CD4-positive, alpha-beta T cell treated with Interleukin-15 for 1 hour (primary cell): ENCODE measurements at places on chromosomes 7 and 10.
A peak's percentile ranks its signal among the peaks of the same experiment; 100 is the strongest.

DNA sequence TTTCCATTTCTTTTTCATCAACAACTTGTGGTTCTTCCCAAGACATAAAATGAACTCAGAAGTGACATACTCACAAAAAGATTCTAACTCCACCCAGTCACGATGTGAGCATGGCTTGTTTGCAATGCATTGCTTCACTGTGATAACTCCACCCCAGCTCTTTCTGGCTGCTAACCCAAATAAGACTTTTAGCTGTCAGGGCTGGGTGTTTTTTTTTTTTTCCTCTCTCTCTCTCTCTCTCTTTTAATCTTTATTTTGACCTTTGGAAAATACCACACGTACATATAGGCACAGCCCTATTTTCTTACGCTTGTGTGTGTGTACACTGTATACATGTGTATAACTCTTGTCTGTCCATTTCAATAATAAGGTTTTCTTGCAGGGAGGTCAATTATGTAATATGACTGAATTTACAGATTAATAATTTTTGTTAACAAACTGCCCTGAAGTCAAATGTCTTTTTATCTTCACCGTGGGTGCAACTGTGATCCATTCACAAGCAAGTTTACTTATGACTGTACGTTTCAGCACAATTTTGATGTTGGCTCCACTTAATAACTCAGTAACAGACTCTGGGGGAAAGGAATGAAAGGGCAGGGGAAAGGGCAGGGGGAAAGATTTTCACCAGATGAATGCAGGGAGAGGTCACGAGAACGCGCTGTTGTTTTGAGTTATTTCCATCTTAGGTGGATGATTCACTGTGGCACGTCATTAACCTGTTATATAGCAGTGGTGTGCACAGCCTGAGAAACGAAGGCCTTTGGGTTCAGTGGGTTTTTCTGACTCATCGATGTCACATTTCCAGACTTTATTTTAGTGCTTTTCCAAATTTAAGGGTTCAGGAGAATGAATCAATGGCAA lies 49.1 kb downstream of the APBB1IP start:
- DNase-seq, result peak; percentile 71

GRCh38 chr10:84683980-84684740 lies 355.8 kb downstream of the CCSER2 start:
- no peak for DNase-seq

DNA sequence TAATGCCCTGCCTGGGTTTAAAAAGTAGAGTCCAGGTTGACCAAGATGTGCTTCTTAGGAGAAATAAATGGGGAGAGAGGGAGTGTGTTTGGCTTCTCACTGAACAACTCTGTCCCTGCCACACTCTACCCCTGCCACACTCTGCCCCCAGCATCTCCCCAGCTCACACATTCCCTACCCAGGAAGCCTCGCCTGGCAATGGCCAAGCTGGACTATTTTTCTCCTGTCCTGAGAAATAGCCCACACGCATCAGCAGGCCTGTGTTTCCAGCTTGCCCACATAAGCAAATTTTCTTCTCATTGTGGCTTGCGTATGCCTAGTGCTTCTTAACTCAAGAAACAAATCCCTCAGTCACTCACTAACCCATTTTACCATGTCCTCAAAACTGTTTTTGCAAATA lies 1.8 kb downstream of the LRRC18 start:
- DNase-seq, result no peak

DNA sequence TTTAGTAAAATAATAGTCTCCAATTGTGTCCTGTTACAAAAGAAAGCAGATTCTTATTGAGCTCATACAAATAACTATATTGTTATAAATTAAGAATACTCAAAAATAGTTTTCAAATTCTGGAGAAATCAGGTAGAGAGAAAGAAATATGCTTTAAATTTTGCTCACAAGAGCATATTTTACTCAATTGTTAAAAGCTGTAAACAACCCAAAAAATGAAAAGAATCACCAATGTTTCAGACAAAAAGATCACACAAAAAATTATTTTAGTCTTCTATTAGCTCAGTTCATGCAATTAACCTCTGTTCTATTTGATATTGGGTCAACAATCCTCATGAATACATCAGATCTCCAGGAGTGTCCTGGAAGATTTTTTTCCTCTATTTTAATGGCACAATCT lies 18.6 kb upstream of the TRPV6 start:
- no peak for DNase-seq

DNA sequence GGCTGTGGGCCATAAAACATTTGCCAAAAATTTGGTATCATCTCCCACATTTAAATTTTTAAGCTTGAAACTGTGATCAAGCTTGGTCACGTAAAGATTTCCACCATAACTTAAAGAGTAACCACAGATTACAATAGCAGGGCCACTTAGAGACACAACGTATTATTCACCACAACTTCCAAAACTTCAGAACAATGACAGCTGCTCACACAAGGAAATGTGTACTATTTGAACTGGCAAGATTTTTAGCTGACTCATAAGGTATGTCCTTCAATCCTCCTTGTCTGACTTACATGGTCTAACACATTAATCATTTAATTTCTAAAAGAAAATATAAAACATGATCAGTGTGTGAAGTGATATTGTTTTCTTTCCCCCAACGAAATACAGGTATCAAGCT lies 234.5 kb downstream of the PARD3 start:
- DNase-seq, result no peak

- no peak for DNase-seq
Measured at GRCh38 chr10:5630112-5630436, 36.3 kb downstream of the ASB13 start.

DNA sequence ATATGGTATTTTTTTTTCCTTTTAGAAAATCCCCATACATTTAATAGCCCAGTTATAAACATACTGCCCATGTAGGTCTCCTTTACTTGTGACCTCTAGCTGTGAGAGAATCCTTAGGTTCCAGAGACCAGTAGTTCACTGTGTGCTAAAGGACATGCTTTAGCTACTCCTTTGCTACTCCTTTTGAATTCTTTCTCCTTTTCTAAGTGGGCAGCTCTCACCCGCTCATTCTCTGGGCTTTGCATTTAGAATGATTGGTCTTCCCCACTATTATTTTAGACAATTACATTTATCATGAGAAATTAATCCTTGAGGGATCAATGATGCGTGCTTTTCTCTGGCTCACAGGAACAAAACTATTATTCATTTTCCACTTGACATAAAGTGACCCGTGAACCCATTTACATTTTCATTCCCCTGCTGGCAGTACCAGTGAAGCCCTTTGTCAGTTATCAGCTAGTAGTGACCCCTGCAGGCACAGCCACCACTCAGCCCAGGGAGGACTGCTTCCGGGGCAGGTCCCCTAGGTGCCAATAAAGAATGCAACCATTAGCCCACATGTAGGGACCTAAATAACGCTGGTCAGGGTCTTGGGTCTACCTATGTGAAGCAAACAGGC lies 844.3 kb downstream of the CNTNAP2 start:
- no peak for DNase-seq

DNA sequence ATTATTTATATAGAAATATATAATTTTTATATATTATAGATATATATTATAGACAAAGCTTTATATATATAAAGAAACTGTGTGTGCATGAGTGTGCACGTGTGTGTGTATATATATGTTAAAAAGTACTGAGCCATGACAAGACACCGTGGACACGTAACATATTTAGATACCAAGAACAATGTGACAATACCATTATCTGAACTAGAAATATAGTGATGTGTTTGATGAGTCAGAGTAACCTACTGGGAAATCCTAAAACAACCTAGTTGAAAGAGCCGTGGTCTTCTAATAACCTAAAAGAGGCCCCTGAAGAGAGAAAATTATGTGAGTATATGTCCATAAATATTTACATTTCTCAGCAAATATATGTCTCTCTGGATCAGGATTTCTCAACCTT lies 50.7 kb upstream of the ITGB8 start:
- no peak for DNase-seq

DNA sequence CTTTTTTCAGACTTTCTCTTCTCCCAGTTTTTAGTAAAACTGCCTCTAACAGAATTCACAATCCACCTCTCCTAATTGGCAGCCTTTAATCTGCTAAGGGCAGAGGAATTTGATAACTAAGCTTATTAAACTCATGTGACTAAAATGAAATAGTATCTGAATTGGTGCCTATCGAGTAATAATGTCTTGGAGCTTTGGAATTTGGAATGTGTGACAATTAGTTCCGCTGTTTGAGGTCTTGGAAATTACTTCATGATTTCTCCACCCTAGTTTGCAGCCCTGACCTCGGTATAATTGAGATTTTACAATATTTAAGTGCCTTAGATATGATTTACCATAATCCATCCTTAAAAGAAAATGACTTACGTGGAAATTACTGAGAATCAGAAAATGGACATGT lies 190.4 kb upstream of the NEBL start:
- no peak for DNase-seq

DNA sequence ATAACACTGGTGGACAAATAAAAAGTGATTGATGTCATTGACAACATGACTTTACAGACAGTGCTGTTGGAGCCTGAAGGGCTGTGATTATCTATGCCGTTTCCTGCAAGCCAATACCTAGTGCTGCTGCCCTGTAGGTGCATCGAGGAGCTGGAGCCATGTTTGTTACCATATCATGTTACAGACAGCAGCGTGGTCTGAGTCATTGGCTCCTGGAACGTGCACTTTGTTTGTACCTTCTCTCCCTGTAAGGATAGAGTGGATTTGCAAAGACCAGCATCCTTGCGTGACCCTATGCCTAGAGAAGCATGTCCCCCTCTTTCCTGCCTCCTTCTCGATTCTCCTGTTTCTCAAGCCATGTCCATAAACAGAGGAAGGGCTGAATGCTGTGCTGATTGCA lies 597.2 kb downstream of the TYW1 start:
- DNase-seq, result no peak

GRCh38 chr7:85596827-85597226 lies 410.0 kb upstream of the SEMA3D start:
- no peak for DNase-seq

- no peak for DNase-seq
Measured at GRCh38 chr7:111958896-111959295, 247.3 kb downstream of the DOCK4 start.

DNA sequence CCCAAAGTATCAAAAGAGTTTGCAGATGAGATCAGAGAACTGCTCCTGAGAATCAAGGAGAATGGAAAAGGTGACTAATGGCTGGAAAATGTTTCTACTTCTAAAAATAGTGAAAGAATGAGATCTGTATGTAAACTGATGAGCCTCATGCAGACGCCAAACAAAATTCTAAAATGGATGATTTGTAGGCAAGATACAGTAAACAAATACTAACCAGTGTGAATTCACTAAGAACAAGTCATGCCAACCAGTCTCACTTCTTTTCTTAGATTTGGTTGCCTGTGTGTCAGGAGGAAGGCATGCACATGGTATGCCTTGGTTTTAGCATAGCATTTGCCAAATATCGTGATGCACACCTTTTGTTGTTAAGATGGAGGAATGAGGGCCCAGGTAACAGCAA lies 94.9 kb upstream of the PIK3CG start:
- no peak for DNase-seq

- no peak for DNase-seq
Measured at GRCh38 chr10:28118985-28119628, 120.2 kb upstream of the ODAD2 start.

DNA sequence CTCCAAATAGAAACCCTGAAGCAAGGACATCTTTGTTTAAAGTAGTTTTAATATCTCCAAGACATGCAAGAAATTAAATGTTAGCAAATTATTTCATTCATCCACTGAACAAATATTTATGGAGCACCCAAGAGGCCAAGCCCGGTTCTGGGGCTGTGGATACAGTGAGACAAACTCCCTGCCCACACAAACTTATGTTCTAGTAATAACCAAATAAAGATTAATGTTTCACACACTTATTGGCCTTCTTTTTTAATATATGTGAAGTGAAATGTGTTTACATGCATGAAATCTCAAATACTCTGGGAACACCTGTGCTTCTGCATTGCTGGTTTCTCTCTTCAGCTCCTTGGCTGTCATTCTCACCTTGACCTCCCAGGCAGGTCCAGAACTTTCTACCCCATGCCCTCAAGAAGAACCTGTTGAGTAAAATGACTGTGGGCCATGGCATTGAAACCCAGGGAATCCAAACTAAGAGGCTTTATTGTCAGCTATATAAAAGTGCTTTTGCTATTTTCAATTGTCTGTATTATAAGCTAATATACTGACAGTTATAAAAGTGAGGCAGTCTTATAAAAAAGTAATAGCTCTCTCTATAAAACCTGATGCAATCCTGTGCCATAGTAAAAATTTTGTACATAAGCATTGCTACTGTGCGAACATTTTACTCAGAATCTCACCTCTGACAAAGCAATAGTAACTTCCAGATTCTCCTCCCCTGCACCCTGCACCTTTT lies 43.7 kb downstream of the SVIL start:
- DNase-seq, result no peak

DNA sequence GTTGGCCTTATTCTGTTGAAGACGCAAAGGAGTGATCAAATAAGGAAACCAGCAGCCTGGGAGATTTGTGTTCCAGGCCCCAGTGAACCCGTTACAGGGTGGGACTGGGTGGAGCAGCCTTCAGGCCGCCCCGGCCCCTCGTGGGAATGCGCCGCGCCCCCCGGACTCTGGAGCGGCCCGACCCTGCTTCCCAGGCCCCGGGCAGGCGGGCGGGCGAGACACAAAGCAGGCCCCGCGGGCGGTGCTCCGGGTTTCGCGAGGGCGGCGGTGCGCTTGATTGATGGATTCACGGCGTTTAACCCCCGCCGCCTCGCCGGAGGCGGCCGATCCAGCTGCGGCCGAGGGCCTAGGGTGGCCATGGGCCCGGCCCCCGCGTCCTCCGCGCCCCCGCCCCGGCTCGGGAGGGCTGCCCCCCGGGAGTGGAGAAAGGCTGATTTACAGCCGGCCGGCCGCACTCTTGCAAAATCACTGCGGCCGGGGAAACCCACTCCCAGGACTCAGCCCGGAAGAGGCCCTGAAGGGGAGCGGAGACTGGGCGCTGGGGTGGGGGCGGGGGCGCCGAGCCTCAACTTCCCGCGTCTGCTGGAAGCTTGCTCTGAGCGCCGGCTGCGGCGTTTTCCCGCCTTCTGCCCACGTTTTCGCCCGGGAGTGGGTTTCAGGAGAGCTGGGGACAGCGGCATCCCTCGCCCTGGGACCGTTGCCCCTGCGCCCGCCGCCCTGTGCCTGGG lies 299.6 kb upstream of the NFE2L3 start:
- DNase-seq, result no peak

DNA sequence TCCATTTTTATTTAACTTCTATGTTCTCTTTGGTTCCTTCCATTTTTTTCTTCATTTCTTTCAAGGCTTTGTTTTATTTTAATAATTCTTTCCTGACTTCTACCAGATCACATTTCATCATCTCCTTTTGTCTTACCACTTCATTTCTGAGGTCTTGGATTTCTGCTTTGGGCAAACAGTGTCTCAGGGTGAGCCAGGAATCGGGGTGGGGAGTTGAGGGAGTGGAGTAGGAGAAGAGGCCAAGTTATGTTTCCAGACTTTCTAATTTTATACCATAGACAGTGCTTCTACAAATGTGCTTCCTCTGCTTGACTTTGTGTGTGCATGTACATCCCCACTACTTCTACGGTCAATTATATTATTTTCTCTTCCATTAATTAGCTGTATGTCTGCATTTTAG lies 112.1 kb downstream of the PRKG1 start:
- DNase-seq, result no peak
